Stimulated activated CD8-positive, alpha-beta memory T cell treated with anti-CD3 and anti-CD28 coated beads, Interleukin-4, amount 100 ng/mL, for 1 hour (primary cell): ENCODE measurements at places on chromosomes 11 and 22.

GRCh38 chr11:16814410-16815046, 76.1 kb downstream of the C11orf58 start:
- DNase-seq, result no peak

DNA sequence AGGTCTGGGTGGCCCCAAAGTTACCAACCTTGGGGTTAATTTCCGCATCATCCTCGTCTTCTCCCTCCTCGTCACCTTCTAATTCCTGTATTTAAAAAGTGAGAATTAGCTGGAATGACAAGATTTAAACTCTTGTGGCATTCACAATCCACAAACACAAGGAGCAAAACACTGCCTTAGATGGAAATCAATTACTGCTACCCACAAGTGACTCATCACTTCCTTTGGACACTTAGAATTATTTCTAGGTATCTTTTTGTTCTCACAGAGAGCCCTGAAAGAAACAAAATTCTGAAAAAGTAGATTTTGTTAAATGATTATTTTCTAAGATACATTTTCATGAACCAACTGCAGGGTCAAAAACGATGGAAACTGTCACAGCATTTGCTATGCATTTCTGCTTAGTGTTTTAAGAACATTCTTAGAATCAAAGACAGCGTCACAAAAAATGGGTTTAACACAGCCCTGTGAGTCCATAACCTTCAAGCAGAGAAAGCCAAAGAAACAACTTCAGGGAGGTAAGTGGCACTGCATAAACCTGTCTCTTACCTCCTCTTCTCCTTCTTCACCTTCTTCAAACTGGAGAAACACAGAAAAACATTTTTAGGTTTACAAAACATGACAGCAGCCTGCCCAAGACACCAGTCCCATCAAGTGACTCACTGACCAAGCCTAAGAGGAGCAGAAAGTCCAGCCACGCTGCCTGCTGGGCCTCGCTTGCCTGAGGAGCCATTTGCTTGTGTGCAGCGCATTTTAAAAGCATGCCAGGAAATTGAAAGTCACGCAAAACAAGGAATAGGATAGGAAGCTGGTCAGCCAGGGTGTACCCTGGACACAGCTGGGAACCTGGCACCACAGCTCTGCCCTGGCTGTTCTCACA, 22.3 kb upstream of the PHLDA2 start:
- no peak for DNase-seq

DNA sequence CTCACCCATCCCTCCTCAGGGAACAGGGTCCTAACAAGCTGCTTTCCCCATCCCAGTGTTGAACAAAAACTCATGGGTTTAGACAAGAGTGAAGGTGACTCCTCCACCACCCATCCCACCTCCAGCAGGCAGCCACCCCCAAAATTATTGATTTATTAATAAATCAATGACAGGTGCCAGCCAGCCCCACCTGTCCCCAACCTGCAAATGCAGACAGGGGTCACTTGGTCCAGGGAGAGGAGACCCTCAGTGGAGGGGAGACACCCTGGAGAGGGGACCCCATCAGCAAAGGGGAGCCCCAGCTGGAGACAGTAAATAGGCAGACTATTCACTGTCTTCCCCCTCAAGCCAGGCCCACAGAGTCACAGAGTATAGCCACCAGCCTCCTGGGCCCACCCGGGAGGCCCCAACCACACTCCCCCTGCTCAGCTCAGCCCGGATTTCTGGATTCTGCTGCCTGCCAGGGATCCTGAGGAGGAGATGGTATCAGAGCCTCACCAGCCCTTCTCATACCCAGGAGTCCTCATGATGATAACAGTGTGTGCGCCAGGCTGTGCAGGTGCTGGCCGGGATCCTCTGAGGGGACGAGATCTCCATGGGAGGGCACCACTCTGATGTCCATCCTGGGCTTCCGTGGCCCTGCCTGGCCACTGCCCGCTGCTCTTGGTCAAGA, 8.8 kb upstream of the CD81 start:
- DNase-seq, result no peak

GRCh38 chr22:33126881-33127280, 68.7 kb upstream of the SYN3 start:
- DNase-seq, result no peak

DNA sequence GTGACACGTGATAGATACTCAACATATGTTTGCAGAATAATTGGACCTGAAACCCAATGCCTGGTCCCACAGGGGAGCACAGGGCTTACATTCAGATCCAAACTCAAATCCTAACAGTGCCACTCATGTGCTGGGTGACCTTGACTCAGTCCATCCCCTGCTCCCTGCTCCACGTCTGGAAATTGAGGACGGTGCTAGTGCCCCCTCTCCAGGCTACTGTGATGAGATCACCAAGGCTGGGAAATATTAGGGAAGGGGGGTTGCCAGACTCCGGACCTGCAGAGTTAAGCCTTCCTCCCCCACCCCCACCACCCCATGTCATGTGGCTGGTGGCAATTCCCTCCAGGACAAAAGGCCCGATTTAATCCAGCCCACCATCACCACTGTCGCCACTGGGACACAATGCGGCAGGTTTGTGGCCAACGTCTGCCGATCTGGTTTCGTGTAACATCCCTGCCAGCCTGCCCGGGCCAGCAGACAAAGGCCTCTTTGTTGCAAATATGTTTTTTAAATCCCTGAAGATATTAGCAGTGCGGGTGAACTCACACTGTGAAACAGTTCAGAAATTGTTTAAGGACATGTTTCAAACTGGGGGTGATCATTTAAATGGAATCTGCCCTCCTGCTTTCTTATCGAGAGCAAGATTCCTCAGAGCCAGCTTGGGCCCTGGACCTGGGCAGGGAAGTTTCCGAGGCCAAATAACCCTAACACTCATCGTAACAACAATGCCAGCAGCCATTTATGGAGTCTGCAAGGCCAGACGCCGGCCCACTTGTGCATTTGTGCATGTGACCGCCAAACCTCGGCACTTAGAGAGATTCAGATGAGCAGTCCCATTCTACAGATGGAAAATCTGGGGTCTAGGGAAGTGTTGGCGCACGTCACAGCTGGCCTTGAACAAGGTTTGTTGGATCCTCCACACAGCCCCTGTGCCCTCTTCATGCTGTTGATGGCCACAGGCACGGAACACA, 19.6 kb upstream of the MN1 start:
- DNase-seq, result no peak

GRCh38 chr11:64851831-64852351, 7.4 kb upstream of the CDC42BPG start:
- no peak for DNase-seq
